ENCODE measurements at places on chromosomes 7 and 10. TPM values are rescaled to one million over a fixed set of nuclear protein-coding genes. Genes with fewer than 3 reads are reported as not detected.

HABP2 gene
- total RNA-seq, result not detected

DNA sequence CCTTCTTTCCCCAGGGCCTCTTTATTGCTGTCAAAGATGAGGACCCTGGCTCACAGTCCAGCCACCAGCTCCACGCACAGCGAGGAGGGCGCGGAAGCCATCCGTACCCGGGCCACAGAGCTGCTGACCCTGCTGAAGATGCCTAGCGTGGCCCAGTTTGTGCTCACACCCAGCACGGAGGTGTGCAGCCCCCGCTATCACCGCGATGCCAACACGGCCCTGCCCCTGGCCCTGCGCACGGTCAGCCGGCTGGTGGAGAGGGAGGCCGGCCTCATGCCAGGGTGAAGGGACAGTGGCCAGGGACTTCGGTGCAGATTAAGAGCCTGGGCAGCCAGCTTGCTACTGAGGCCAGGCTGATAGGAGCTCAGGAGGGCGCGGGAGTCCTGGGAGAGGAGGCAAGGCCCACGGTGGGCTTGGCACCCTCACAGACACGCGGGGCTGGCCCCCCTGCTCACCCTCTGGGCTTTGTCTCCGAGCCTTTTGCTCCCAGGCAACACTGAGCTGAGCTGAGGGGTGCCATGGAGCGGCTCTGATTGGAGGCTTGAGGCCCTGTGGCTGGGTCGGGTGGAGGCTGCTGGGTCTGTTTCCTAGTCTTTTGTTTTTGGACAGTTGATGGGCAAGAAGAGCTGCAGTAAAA, 15.8 kb downstream of the AP5Z1 start:
- no peak for DNase-seq

DNA sequence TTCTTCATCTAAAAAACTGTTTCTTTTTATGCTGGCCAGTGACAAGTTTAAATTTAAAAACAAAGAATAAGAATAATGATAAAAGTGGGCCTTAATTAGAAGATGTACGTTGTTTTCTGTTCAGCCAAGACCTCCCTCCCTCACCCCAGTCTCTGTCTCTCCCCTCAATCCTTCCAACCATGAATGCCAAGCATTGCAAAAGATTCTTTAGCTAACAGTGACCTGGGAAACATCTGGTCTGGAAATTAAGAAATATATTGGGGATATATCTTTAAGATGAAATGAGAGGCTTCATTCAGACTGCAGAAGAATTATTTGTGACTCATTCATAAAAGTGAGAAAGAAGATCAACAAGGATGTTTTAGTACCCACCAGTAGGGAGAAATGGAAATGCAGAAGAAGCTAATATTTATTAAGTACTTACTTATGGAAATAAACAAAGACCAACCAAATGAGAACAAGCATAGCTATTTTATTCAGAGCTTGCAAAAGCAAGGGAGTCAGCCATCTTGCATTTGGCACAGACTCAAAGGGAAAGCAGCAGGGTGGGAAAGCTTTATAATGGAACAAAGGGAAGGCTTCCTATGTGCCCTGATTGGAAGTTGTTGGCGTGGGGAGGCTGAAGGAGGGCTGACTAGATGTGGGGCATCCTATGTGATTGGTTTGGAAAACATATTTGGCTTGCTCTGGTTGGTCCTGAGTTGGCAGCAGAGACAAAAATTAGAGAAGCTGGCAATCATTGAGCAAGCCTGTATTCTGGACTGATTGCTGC, 595.4 kb upstream of the GHITM start:
- no peak for DNase-seq

- no peak for DNase-seq
Observed at GRCh38 chr10:87750001-87750671, 67.9 kb downstream of the ATAD1 start.

- no peak for DNase-seq
Observed at GRCh38 chr7:97167176-97167575, 49.7 kb downstream of the SDHAF3 start.

IGF2BP3 gene
- total RNA-seq, result 0.86 TPM

DNA sequence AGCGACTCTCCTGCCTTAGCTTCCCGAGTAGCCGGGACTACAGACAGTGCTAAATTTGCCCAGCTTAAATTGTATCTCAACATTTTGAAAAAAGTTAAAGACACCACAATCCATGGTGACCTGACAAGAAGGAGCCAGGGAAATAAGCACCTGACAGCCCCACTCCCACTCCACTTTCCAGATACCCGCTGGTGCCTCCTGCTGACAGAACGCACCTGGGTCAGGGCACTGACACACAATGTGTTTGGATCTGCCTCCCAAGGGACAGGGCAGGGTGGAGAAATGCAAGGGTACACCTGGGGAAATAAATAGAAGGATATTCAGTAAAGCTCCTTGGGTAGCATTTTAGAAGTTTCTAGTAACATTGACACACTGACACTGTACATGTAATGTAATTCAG, 58.9 kb upstream of the OPN4 start:
- no peak for DNase-seq

CLCN1 gene
- total RNA-seq, result not detected

DNA sequence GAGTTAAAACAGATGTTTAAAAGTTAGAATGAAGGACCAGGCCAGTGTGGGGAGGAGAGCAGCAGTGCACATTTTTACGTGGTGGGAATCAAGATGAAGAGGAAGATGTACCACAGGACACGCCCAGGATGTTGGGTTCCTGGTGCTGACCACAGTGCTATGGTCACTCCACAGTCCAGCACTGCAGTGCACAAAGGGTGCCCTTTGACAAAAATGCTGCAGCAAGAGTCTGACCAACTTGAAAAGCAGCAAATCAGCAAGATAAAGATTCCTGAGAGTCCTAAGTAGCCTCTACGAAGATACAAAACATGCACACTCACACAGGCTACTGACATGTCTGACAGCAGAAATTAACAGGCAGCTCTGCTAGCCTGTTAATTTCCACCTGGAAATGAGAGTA, 107.1 kb downstream of the PIP4K2A start:
- DNase-seq, result no peak

- DNase-seq, result no peak
Observed at GRCh38 chr7:80362677-80363076, 149.2 kb downstream of the GNAT3 start.

COL1A2 gene
- 1.4 TPM for total RNA-seq

- no peak for DNase-seq
Observed at GRCh38 chr7:35520810-35521625, 173.9 kb downstream of the HERPUD2 start.

- no peak for DNase-seq
Observed at GRCh38 chr10:3659203-3659917, 125.6 kb downstream of the KLF6 start.

DLX5 gene
- total RNA-seq, result not detected

CNNM1 gene
- 0.58 TPM for total RNA-seq

ACADSB gene
- 22.9 TPM for total RNA-seq

EPHA1 gene
- total RNA-seq, result 1.9 TPM

DNA sequence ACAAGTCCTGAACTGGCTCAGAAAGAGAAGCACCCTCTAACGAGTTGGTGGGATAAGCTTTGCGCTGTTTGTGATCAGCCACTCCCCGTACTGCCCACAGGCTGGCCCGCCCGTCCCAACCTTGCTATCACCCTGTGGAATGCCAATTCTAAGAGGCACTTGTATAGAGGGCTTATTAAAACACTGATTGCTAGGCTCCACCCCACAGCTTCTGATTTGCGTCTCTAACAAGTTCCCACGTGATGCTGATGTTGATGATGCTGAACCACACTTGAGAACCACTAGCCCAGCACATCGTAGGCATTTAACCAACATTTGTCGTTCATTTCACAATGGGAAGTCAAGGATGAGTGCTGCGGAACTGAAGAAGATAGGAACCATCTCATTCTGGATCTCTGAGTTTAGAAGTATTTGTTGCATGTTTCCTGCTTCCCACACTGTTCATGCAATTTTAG, 12.7 kb upstream of the GSAP start:
- no peak for DNase-seq

MICALL2 gene
- 2.7 TPM for total RNA-seq

- DNase-seq, result no peak
Observed at GRCh38 chr10:69352569-69353264, 64.0 kb downstream of the TACR2 start.

DNA sequence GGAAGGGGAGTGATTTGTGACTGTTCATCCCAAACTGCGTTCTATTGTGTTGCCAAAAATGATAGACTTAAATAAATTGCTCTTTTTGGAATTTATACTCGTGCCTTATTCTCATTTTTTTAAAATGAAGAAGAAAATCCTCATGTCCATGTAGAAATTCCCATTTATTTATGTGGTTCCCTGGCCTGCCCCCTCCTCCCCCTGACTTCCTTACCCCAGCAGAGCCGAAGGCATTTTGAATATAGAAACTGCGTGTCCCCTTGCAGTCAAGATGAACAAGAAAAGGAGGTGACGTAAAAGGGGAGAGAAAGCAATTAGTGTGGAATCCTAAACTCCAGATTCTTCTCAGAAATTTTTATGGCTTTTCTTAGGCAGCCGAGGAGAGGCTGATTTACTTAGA, 126.1 kb downstream of the FAM204A start:
- DNase-seq, result no peak

DNA sequence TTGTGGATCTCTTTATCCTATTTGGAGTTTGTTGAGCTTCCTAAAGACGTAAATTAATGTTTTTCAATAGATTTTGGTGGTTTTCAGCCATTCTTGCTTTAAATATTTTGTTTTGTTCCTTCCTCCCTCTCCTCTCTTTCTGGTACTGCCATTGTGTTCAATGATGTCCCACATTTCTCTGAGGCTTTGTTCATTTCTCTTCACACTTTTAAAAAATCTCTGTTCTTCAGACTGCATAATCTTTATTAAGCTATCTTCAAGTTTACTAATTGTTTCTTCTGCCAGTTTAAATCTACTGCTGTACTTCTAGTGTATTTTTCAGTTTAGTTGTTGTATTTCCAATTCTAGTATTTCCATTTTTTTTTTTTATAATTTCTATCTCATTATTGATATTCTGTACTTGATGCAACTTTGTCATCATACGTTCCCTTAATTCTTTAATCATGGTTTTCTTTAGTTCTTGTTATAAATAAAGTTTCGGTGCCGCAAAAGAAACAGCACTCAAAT, 45.6 kb upstream of the FZD9 start:
- no peak for DNase-seq

SLC26A3 gene
- 0.37 TPM for total RNA-seq

TCF7L2 gene
- total RNA-seq, result 0.76 TPM

DNA sequence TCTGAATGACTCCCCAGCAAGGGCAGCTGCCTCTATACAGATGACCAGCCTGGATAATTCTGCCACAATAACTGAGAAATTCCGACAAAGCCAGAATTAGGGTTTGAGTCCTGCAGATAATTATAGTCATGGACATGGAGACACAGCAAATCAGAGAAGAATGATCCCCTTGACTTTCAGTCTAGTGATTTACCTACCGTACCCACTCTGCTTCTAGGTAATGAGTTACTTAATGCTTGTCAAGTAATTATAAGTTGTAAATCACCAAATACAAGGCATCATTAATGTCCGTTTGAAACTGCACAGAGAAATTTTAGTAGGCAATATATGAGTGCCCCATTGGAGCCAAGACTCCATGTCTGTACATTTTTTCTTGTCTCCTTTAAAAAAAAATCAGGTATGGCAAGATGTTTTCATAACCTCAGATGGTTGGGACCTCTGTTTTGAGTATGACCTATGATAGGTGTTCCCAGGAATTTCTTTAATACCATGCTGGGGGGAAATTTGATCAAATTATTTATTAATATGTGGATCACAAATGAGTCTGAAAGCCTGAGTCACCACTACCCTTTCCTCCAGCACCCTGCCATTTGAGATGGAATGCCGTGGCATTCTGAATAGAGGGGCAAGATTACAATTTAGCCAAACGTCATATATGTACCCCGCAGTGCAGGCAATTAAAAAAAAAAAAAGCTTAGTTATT, 5.5 kb upstream of the ARID5B start:
- no peak for DNase-seq

GRCh38 chr10:124035306-124035927, 58.0 kb downstream of the CHST15 start:
- DNase-seq, result no peak

DNA sequence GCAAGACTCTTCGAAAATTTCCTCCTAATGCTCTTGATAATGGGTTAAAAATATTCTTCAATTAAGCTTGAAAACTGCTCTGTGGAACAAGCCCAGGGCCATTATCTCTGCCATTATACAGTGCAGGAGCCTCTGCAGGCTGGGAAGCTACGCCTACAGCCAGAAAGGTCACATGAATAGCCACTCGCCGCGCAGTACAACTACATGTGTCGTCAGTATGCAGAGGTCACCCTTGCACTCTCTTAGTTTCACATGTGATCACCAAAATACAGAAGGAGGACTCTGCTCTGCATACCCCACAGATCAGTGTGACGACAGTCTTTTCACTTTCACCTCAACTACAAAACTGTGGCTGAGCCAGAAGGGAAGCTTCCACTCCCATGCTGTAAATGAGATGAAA, 141.8 kb upstream of the C1QL3 start:
- DNase-seq, result no peak

GRCh38 chr10:103417601-103418000, 21.2 kb downstream of the PDCD11 start:
- no peak for DNase-seq

MYOZ1 gene
- total RNA-seq, result not detected

TCAF2 gene
- total RNA-seq, result 21.9 TPM

DNA sequence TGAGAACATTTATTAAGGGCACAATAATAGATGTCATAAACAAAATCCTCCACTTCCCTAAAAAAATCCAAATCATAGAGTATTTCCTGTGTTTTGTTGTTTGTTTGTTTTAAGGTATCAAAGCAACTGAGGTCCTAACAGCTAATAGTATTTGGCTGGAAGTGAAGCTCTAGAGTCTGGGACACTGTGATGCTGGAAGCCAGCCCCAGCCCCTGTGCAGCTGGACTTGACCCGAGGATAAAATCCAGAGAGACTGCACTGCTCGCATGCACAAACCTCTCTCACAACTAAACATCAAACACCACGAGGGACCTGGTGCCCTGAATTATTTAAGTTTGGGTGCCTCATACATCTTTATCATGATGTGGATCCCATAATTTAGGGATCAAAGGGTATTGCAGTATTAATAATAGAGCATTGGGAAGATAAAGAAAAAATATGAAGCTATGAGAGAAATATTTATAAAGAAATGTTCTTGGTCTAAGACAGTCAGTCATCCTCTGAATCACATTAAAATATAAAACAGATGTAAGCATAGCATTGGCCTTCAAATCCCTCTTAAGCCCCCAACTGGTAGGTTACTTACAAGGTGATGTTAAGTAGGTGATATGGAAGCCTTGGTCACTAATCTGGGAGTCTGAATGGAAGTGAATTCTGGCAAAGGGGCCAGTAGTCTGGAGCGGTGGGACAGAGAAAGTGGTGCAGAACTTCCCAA, 44.4 kb downstream of the CUBN start:
- DNase-seq, result no peak

INMT gene
- total RNA-seq, result 0.14 TPM

- DNase-seq, result no peak
Observed at GRCh38 chr10:88196291-88196690, 332.9 kb downstream of the PTEN start.

DNA sequence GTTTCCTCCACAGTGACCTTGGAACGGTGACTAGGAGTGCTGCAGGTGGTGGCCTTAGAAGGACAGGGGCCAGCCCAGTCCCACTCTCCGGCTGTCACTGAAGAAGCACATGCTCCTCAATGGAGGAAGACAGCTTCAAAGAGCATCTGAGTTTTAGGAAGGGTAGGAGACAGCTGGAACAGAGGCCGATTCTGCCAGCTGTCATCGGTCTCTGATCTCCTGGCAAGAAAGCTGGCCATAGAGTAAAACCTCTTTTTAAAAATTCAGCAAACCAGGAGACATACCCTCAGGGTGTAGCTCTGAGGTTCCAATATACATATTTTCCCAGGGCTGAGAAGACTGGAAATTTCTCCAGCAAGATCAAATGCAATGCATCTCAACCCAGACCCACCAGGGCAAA, 55.9 kb downstream of the KCNMA1 start:
- no peak for DNase-seq

- no peak for DNase-seq
Observed at GRCh38 chr7:131538813-131539179, 17.6 kb downstream of the PODXL start.
